ENCODE measurements at places on chromosomes 5 and 9.

DNA sequence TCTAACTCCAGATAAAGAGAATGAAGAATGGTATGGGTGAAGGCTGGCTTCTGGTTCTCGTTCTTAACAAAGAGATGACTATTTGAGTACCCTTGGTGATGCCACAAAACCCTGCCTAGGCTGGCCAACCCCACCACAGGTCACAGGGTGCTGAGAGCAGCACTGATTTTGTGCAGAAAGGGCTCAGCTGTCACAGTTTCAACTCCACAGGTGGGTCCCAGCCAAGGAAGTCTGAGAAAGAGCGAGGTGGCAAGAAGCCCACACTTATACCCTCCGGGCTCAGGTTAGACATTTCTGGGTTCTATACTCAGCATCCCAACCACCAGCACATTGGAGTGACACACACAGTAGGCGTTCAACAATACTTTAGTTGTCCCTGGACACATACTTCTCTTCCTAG is 118.1 kb downstream of the SLIT3 start:
- DNase-seq = no peak

DNA sequence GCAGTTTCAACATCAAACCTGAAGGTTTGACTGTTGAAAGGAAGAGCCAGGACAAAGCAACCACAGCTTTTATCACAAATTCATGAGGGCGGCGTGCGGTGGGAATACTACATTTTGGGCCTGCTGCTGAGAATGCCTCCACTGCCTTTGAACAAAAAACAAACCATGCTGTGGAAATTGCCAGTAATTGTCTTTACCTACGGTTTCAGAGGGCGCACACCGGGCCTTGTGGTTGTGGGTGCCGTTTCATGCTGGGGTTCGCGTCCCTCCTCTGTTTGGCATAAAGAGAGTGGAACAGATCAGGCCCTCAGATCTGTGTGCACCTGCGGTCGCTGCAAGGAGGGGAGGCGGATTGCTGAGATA is 27.6 kb upstream of the TCF7 start:
- peak; percentile 71 for DNase-seq

DNA sequence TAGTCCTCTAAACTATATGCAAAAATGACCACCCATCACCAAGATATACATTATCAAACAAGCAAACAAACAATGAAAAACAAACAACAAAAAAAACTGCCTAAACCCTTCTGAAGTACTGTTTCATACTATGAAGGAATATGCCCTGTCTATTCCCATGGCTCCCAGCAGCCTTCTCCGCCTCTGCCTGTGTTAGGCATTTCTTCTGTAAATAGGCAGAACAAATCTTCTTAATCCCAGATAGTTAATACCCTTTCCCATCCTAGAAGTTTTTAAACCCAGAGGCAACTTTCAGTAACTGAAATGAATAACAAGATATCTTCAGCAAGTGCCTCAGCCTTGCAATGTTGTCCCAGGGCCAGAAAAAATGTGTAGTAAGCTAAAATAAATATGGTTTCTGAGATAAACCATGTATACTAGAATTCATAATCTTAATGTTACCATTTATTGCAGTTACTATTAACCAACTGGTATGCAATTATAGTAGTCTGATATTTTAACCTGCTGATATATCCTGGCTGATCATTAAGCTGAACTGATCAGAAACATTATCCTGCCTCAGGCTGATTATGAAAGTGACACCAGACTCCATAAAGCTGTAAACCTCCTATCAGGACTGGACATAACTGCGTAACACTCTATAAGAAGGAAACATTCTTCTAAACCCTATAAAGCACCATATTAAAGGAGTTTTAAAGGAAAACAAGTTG is 68.5 kb downstream of the ANKRD31 start:
- DNase-seq = no peak

GRCh38 chr9:8265281-8265680 is 465.7 kb upstream of the DMAC1 start:
- DNase-seq = no peak

GRCh38 chr5:112573441-112573840 is 154.4 kb upstream of the EPB41L4A start:
- DNase-seq = no peak

GRCh38 chr9:73761905-73762304 is 610.2 kb downstream of the ANXA1 start:
- no peak for DNase-seq

- DNase-seq = no peak
These were observed 243.6 kb upstream of the HAPLN1 start for GRCh38 chr5:83964271-83964670.

GRCh38 chr5:141596867-141597266 is 21.9 kb downstream of the DIAPH1 start:
- DNase-seq = no peak

DNA sequence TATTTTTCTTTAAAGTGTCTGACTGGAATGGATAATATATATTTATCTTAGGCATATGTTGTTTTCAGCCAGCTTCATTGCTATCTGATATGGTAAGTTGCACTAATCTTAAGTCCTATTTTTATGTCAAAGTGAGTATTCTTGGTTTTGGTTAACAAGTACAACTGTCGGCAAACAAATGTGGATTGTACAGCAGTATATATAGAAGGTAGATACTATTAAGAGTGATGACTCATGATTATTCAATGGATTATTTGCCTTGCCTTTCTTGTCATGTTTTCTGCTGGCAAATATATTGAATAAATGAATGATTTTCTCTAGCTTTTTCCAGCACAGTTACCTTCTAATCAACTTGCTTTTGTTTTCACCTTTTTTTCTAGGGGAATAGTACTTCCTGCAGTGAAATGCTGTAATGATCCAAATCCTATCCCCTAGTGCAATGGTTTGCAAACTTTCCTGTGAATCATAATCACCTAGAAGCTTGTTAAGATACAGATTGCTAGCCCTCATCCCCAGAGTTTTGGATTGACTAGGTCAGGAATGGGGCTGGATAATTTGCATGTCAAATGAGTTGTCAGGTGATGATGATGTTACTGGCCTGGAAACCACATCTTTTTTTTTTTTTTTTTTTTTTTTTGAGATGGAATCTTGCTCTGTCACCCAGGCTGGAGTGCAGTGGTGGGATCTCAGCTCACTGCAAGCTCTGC is 60.8 kb upstream of the ARRDC3 start:
- DNase-seq = no peak

DNA sequence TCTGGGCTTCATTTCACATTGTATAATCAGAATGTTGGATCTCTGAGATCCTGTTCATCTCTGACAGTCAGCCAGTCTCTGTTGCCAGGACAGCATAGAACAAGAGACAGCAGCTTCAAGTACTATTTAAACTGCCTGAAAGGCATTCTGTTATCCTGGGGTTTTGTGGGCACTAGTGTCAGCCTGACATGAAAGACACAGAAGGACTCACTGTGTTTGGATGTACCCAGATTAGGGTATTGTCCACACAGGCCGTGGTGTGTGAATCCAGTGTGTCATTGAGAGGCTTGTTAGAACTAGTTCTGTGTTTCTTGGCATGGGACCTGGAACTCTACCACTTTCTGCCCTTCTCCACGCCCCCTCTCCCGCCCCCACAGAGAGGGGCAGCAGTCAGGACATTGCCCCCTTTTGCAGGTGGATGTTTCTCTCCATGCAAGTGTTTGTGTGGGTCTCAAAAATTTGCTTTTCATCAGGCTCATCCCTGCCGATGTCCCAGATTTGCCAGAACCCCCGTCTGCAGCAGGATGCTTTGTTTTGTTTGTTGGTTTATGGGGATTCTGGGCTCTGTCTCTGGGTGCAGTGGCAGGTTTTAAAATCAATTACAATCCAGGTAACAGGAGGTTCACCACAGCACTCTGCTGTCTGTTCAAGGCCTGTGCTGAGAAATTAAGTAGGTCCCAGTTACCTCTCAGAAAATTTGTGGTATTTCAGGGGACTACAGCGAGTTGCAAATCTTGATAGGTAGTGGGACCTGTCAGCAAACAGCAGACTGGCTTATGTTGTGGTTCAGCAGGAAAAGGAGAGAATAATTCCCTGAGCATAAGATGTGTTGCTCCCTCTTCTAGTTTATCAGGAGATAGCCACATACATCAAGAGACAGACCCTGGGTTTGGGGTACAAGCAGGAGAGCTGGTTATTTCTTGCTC is 144.6 kb downstream of the DOCK2 start:
- DNase-seq = no peak
